ENCODE measurements at places on chromosomes 3 and 15. TPM values are rescaled to one million over a fixed set of nuclear protein-coding genes. Genes with fewer than 3 reads are reported as not detected.
A peak's percentile ranks its signal among the peaks of the same experiment; 100 is the strongest.

- H3K27ac ChIP-seq: peak overlapping the region; percentile 96
- H3K4me1 ChIP-seq: peaks cover 51% of the 10 kb centered on the region
- peak; percentile 65 for DNase-seq
- H3K36me3 ChIP-seq: no peaks in the 10 kb centered on the region
Observed at GRCh38 chr15:67947254-67948039, 106.7 kb upstream of the PIAS1 start.

The KBTBD12 gene
- total RNA-seq: 1.5 TPM

DNA sequence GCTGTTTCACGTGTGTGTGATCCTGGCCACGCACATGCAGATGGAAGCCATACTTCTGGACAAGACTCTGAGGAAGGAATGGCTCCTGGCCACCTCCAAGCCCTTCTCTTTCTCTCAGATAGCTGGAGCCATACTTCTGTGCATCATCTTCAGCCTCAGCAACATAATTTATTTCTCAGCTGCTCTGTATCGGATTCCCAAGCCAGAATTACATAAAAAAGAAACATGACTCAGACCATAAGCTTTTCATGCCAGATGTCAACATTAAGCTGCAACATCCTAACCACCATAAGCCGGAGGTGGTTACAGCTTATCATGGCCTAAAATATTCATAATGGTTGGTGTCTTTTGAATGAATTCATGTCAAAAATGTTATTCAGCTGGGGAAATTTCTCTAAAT is 10.6 kb upstream of the KIF23 start:
- H3K4me1 ChIP-seq: no peaks in the 10 kb centered on the region
- H3K4me3 ChIP-seq: no peak overlapping the region
- no peaks in the 10 kb centered on the region for H3K36me3 ChIP-seq
- H3K27me3 ChIP-seq: no peaks in the 10 kb centered on the region
- no peak for DNase-seq
- H3K27ac ChIP-seq: no peak overlapping the region

DNA sequence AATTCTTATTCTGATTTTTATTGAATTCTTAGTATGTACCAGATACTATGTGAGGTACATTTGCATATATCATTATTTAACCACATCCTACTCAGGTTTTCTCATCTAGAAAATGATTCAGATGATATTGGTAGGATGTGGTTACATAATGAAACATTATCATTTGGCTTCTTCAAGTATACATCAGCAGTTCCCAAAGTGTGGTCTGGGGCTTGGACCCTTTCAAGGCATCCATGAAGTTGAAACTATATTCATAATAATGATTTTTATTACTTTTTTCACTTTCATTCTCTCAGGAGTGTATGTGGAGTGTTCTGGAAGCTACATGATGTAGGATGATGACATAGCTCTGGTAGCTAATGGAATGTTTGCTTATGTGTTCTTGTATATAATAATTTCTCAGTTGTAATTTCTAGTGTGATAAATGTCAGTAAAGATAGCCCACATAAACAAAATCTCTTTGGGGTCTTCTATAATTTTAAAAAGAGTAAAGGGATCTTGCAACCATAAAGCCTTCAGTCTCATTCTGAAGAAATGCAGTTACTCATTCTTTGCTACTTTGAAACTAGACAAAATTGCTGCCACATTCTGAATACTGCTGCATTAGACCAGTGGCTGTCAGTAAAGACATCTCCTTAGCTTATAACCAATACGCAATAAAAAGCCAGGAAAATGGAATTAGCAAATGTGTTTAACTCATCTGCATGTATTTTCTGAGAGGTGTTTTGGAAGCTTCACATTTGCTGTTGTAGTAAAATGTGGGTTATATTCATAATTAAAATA is 95.8 kb downstream of the PPARG start:
- no peaks in the 10 kb centered on the region for H3K36me3 ChIP-seq
- no peak for DNase-seq
- no peaks in the 10 kb centered on the region for H3K27me3 ChIP-seq

All from thyroid gland (tissue), 4 donors.